Stimulated activated CD8-positive, alpha-beta memory T cell treated with anti-CD3 and anti-CD28 coated beads, Interleukin-7, amount 100 ng/mL, for 4 hours (primary cell): ENCODE measurements at places on chromosomes 4 and X.

- peak; percentile 15 for DNase-seq
Observed at GRCh38 chrX:104098151-104098808, 14.0 kb upstream of the ZCCHC18 start.

DNA sequence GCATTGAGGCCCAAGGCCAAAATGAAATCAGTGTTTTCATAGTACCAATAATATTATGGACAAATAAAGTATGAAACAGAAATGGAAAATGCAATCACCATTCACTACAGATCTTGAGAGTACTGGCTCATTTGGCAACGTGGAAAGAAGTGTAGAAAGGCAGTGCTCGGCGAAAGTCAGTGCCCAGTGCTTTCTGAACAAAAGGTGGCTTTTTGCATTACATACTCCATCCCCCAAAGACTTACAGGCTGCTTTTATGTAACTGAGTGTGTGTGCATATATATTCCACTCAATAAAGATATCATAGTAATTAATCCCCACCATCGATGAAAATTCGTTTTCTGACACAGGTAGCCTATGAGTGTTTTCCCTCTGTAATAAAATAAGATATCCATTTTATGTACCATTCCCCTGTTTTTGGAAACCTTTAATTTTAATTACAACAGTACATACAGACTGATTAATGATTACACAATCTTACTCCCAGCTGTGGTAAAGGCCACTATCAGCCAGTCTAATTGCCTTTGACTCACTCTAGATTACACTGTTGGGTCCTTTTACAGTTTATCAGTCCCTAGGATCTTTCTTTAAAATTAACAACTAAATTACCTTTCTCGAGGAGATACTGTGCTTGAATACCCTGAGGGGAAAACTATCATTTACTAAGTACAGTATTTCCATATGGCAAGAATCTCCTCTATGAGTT is 65.9 kb downstream of the MAD2L1 start:
- DNase-seq = no peak

DNA sequence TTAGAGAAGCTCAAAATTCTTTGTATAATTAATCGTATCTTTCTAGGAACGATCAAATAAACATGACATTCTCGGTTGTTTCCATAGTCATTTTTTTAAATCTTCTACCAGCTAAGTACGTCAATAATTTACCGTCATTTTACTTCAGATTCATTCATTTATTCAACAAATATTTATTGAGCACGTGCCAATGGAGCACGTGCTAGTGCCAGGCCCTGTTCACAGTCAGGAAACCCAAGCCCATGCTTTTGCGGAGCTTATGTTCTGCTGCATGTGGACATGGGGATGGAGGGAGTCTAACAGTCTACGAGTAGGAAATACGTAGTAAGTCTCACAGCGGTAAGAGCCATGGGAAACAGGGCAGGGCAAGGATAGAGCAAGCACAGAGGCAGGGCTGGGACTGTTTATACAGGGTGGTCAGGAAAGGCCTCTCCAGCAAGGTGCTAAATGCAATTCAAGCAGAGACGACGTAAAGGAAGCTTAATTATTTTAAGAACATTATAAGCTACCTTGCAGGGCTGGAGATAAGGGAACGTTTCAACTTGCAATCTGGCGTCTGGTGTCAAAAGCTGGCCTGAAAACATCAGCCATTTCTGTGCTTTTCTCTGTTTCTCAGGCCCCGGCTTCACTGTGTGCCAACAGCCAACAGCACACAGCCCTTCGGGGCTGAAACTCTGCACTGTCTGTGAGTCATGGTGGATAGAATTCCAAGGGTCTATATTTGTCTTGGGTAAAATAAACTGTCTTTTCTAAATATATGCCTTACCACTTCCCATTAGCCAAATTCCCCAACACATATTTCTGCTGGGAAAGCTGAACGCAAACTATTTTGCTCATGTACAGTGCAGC is 517.1 kb upstream of the ZFP42 start:
- DNase-seq = no peak

- DNase-seq = no peak
Observed at GRCh38 chr4:95232358-95233156, 316.2 kb downstream of the UNC5C start.

DNA sequence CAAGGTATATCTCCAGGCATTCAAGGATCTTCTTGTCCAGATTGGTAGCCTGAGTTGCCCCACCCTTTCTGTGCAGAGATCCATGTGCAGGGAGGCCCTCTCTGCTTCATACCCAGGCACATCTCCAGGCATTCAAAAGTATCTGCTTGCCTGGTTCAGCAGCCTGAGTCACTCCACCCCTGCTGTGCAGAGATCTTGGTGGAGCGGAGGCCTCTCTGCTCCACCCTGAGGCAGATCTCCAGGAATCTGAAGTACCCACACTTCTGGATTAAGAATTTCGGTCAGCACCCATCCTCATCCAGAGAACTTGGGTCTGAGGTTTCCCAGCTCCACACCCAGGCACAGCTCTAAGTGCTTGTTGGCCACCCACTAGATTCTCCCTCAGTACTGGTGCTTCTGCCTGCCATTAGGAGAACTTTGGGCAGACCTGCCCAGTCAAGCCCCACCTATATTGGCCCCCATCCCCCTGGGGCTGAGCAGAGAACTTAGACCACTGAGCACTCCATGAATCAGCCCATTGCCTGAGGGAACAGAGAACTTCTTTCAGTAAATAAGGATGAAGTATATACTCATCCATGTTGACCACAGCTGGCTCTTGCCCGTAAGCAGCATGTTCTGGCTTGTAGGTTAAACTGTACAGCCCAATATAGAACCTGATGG is 199.5 kb upstream of the ZCCHC13 start:
- DNase-seq = no peak

DNA sequence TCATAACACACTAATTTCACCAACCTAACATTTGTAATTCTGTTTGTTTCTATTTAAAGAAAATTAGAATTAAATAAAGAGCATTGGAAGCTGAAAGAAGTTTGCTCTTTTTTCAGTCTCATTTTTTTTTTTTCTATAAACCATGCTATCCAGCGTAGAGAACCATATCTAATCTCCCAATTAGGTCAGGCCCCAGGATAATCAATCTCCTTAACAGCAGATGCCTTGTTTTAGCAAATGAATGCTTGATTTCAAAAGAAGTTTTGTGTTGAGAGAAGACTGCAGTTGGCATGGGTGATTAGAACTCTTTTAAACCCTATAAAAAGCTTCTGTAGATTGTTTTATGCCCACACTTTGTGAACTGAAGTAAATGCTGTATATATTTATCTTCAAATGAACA is 15.6 kb upstream of the MAD2L1 start:
- DNase-seq = no peak

GRCh38 chr4:121139533-121140222 is 24.4 kb downstream of the TNIP3 start:
- DNase-seq = no peak

GRCh38 chr4:21780148-21780547 is 168.4 kb downstream of the KCNIP4 start:
- DNase-seq = no peak

DNA sequence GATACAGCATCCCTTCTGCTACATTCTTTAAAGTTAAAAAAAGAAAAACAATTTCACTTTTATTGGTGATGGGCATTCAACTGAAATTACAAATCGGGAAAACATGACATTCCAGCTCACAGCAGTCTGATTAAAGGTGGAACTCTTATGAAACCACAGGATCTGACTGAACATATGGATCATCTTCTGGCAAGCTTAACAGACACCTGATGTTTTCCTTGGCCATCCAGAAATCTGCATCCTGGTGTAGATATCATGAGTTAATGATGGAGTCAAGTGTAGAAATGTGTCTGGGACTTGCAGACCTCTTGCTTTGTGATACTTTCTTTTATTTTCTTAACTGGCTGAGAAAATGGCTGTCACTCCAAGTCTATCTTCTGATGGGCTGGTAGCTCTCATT is 167.9 kb downstream of the CBR4 start:
- no peak for DNase-seq

DNA sequence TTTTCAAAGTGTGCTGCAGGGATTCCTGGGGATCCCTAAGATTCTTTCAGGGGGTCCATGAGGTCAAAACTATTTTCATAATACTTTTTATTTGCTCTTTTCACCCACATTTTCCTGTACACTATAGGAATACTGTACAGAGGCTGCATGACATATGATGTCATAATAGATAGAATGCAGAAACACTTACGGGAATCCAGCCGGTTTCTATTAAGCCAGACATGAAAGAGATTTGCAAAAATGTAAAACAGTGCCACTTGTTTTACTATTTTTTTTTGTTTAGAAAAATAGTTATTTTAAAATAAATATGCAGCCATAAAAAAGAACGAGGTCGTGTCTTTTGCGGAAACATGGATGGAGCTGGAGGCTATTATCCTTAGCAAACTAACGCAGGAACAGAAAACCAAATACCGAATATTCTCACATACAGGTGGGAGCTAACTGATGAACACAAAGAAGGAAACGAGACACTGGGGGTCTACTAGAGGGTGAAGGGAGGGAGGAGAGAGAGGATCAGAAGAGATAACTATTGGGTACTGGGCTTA is 5.0 kb downstream of the ZFX start:
- DNase-seq = no peak

DNA sequence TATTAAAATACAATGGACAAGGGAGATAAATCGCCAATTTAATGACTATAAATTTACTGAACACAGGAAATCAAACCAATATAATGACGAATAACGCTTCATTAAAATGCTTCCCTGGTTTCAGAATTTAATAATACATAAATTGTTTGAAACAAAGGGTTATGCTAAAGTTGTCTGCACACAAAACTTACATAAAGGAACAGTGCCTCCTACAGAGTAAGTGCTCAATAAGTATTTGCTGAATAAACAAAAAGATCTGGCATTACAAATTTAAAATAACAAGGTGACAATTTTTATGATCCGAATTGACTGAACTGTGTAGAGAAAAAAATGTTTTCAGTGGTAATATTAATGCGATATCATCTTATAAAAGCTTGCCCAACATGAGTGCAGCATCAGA is 69.6 kb downstream of the NOCT start:
- DNase-seq = no peak

- no peak for DNase-seq
Observed at GRCh38 chr4:25807102-25807728, 55.6 kb downstream of the SEL1L3 start.

- DNase-seq = no peak
Observed at GRCh38 chrX:51825436-51825835, 68.0 kb upstream of the MAGED1 start.

GRCh38 chr4:90792696-90793095 is 665.5 kb downstream of the CCSER1 start:
- no peak for DNase-seq

- no peak for DNase-seq
Observed at GRCh38 chrX:19849464-19850080, 37.8 kb downstream of the SH3KBP1 start.

GRCh38 chr4:77110730-77111129 is 34.9 kb upstream of the CCNI start:
- no peak for DNase-seq

- no peak for DNase-seq
Observed at GRCh38 chr4:128604840-128605239, 204.7 kb upstream of the JADE1 start.

DNA sequence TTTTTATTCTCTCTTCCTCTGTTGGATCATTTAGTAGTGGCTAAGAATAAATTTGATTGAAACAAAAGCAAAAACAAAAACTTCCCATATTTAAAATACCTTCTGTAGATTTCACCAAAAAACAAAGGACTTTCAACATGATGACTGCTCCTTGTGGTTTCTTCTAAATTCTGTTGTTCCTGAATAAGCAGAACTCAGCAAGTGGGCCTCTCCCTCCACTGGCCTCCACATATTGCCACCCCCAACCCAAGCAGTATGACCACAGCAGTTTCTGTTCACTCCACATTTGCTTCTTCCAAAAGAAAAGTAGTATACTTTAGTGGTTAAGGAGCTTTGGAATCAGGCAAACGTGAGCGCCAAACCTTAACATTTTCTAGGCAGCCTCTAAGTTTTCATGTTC is 114.7 kb downstream of the COX18 start:
- no peak for DNase-seq

DNA sequence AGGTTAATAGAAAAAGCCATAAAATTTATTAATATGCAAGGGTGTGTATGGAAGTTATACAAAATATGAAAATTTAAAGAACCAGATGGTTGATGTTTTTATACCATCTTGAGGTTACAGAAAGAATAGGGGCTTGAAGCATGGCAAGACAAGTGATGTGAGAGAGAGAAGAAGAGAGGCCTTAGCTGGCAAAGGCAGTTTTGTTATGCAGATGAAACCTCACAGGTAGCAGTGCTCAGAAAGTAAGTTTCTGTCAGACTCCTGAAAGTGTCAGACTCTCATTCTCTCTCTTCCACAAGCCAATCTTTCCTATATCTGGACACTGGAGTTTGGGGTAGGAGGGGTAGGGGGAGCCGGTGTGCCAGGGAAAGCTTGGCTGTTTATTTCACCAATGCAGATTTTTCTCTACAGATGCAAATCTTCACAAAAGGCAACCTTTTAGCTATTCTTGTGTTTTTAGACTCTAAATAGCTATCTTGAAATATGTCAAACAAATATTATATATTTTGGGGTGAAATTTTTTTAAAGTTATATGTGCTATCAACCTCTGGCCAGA is 124.5 kb downstream of the CFAP299 start:
- DNase-seq = no peak

DNA sequence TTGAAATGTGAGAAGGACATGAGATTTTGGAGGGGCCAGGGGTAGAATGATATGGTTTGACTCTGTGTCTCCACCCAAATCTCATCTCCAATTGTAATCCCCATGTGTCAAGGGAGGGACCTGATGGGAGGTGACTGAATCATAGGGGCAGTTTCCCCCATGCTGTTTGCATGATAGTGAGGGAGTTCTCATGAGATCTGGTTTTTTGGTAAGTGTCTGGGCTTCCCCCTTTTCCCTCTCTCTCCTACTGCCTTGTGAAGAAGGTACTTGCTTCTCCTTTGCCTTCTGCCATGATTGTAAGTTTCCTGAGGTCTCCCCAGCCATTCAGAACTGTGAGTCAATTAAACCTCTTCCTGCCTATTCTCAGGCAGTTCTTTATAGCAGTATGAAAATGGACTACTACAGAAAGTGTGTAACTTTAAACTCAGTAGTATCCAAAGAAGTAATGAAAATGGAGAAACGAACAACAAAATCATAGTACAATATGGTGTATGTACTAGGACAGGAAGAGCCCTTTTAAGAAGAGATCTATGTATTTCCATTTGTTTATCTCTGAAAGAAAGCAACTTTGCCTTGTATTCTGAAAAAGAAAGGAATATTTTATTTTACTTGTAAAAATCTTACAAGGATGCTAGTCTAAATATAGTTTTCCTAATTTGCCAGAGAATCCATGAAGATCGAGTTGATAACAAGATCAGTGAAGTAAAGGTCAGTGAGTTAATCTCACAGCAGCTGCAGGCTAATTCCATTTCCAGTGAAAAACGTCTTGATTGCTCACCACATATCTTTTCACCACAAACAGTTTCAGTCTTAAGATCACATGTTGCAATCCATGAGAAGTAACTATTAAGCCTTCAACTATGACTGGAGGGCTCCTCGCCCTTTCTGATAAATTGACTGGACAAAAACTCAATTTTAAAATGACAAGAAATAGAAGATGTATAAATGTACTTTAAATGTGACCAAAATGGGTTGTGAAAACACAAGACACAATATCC is 20.5 kb downstream of the PKD2 start:
- no peak for DNase-seq
